ENCODE measurements at places on chromosomes 2 and 18.

DNA sequence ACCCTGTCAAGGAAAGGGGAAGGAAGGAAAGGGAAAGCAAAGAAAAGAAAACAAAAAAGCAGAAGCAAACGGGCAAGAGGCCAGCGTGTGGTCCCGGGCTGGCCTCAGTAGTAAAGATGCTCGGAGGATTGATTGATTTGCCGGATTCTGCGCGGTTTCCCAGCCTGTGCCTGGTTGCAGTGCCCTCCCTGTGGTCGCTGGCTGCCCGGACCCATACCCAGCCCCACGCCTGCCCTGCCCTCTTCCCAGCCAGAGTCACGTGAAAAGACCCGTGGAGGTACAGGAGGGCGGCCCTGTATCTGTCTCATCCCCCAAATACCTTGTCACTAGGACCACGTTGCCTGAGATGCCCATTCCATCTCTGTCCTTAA lies 55.1 kb upstream of the IMP4 start:
- DNase-seq, result no peak

- DNase-seq, result no peak
These were observed 30.1 kb upstream of the E2F6 start for GRCh38 chr2:11495844-11496681.

- no peak for DNase-seq
These were observed 175.5 kb downstream of the SETBP1 start for GRCh38 chr18:44856157-44856556.

DNA sequence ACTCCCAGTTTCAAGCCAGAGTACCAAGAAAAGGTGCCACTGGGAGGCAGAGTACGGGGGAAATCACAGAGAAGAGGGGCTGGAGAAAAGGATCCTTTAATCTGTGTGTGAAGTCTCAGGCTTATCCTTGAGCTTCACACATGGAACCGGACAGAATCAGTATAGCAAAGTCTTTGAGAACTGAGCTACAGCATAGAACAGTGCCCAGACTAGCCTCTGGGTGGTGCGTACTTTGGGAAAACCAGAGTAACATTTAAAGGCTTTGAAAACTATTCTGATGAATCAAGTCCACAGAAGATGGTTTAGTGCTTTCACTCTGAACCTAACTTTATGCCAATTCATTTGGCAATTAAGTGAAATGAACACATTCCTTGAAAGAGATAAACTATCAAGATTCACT lies 83.1 kb downstream of the BABAM2 start:
- no peak for DNase-seq

- no peak for DNase-seq
These were observed 17.7 kb upstream of the MAL start for GRCh38 chr2:95007822-95008221.

DNA sequence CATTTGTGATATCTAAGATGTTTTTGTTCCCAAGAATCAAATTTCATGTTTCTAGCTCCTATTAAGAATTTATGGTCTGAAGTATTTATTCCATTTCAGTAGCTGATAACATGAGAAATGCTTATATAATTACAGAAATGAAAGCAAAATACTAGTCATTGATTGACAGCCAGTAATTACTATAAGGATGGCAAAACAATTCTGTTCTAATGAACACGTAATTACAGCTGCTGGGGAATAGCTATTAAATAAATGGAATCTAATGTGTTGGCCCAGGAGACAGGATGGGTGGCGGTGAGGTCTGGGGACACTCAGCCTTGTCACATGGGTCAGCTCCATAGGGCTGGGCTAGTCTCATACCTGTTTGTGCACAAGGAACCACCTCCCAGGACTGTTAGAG lies 263.5 kb downstream of the FHOD3 start:
- no peak for DNase-seq

DNA sequence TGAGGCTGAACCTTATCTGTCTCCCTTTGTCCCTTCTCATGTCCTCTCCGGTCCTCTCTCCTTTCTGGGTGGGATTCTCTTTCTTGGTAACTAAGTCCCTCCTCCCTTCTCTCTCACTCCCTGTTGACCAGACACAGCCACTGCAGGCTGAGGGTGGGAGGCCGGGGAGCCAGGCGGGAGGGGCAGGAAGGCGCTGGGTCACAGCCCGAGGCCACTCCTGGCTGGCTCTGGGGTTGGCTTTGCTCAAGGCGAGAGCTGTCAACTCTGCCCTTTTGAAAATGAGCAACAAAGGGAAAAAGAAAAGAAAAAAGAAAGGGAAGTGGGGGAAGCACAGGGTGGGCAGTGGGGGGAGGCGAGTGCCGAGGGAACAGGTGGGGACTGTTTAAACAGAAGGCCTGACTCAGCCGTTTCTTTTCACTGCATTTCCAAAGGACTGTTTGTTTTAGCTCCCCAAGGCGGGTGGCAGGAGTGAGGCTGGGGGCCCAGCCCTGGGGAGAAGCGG lies 70.5 kb upstream of the IGFBP5 start:
- no peak for DNase-seq

GRCh38 chr2:100151310-100151709 lies 8.9 kb upstream of the AFF3 start:
- no peak for DNase-seq

DNA sequence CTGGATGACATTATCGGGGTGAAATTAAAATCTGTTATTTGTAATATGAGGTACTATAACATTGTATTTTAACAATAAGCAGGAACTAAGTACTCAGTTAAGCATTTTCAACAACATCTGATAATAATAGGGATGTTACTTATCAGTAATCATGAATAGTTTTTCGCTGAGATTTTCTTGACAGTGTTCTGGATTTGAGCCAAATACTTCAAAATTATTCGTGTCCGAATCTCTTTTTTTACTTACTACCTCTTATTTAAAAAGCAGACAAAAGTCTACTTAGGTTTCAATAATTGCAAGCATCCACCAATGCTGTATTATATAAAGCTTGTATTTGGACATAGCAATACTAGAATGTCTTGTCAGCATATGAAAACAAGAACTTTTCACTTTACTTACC lies 6.4 kb upstream of the ANKRD12 start:
- DNase-seq, result no peak

GRCh38 chr2:96154506-96155380 lies 9.5 kb upstream of the DUSP2 start:
- no peak for DNase-seq

DNA sequence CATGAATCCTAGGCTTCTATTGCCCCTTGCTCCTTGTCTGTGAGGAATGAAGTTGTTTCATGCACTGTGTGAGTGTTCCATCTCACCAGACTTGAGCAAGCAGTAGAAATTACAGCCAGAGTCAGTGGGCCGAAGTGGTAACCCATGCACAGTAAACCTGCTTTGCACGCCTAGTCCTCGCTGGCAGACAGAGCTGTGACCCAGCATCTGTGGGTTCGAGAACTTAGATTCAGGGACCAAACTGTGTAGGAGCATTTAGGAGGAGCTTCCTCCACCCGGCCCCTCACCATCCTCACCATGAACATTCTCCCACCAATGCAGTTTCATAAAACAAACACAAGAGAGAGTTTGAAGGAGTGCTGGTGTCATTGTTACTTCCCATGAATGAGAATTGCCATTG lies 21.6 kb upstream of the TEX51 start:
- DNase-seq, result no peak
